ENCODE measurements at places on chromosomes 6 and 20.

DNA sequence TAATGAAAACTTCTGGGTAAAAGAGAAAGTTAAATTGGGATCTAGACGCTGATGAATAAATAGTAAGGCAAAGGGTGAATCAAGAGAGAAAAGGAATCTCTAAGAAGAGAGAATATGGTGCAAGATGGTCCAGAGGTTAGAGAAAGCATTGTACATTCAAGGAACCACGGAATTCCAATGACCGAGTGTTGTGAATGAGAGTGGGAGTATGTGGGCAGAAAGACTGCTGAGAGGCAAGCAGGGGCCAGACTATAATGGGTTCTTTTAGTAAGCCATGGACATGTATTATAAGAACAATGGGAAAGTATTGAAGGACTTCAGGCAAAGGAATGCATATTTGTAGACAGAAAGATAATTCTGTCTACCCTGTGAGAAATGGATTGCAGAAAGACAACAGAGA is 45.2 kb downstream of the SPTLC3 start:
- DNase-seq = no peak

- no peak for DNase-seq
These were observed 515.2 kb upstream of the JARID2 start for GRCh38 chr6:14730654-14731053.

DNA sequence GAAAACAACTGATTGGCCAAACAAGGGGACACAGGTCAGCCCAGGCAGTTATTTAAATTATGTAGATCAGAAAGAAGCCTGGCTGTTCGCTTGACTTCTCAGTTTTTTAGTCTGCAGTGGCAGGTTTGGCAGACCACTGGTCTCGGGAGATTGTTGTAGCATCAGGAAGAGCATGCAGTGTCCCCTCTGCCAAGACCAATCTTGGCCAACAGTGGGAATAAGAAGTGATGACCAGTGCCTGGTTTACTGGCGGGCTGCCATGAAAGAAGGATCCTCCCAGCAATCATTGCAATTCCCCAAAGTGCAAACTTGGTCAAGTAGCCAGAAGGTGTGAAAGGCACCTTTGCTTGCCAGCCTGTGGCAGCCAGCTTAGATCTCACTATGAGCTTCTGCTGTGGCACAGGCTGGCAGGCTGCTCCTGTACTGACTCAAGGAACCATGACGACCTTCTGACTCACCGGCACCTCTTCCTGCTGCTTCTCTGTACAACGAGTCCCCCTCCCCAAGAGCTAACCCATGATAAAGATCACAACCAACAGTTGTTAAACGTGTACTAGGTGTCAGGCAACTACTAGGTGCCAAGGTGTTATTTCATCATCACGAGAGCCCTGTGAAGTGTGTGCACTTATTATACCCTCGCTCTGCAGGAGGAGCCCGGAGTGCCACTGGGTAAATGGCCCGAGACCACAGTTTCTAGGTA is 76.8 kb upstream of the DUSP22 start:
- peak; percentile 68 for DNase-seq

DNA sequence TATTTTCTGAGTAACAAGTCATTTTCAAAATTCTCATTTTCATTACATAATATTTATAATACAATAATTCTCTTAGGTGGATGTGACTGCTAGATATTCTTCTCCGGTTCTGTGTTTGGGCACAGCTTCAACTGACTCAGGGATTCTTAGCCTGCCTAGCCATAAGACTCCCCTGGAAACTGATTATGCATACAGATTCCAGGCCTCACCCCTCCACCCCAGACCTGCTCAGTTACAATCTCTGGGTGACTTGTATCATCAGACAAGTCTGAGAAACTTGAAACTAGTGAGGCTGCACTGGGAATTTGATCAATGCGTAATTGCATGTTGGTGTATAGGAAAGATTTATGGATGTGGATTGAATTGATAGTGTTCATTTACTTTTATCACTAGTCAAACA is 25.4 kb downstream of the FLRT3 start:
- no peak for DNase-seq

GRCh38 chr6:107743311-107743710 is 80.8 kb downstream of the SCML4 start:
- DNase-seq = no peak

GRCh38 chr6:161181121-161181520 is 92.7 kb downstream of the AGPAT4 start:
- no peak for DNase-seq

DNA sequence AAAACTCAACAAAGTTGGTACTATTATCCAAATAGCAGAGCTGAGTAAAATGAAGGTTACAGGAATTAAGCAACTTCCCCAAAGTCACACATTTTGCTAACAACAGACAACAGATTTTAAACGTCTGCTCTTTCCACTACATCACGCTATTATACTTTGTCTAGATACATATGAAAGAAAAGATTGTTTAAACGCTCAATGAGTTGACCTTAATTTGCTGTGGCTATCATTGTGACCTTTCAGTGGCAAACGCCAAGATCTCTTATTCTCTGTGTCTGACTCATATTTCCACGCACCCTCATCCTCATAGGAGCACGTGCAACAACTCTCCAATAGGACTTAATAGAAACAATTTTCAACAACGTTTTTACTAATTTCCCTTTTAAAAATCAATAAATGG is 540.1 kb downstream of the MAFB start:
- no peak for DNase-seq

DNA sequence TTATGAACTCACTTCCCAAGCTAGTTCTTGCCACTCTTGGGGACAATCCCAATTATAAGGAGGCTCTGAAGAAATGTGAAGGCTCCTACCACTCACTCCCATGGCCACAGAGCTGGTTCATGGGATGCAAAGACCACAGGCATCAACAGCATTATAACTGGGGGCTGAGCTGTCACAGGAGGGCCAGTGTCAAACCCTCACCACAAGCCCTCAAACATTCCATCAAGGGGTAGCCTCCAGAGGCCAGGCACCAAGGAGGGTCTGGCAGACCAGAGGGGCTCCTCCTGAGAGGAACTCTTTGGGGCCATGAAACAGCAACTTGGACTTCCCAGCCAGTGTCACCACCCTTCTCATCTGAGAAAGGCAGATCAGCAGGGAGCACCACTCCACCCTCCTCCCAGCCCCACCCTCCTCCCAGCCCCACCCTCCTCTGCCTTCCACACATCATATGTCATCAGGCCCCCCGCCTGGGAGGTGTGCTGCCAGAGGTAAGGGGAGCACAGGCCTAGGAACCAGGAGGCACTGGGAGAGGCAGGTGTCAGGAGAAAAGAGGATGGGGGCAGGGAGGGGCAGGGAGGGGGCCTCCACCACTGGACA is 1.2 kb upstream of the TSPO2 start:
- DNase-seq = no peak

DNA sequence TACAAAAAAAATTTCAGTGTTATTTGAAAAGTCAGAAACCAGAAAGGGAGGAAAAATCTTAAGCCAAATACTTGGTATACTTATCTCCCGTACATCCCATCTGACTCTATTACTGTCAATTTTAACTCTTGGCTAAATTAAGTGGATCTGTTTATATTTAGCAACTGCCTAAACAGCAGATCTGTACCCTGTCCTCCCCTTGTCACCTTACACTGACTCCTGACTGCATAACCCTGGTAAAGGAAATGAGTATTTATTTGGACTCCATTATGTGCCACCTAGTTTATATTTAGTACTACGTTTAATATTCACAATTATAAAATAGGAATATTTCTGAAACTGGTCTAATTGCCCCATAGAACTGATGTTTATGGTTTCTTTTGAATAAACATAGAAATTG is 730.2 kb upstream of the GJE1 start:
- DNase-seq = no peak

- DNase-seq = no peak
These were observed 178.6 kb upstream of the RGS17 start for GRCh38 chr6:153309651-153310050.

DNA sequence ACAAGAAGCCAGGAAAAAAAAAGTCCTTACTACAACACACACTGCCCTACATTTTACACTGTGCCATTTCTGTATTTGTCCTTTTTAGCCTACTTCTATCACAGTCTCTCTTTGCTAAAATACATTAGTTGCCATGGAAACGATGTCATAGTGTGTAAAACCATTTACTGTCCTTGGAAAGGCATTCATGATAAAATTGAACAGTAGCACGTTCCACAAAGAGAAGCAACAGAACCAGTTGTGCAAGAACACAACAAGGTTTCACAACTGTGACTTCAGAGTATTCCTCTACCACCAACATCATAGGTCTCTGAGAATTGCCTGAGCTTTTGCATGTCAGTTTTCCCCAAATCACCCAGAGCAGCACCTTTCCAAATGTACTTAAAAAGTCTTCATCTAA is 20.5 kb downstream of the FYN start:
- no peak for DNase-seq

DNA sequence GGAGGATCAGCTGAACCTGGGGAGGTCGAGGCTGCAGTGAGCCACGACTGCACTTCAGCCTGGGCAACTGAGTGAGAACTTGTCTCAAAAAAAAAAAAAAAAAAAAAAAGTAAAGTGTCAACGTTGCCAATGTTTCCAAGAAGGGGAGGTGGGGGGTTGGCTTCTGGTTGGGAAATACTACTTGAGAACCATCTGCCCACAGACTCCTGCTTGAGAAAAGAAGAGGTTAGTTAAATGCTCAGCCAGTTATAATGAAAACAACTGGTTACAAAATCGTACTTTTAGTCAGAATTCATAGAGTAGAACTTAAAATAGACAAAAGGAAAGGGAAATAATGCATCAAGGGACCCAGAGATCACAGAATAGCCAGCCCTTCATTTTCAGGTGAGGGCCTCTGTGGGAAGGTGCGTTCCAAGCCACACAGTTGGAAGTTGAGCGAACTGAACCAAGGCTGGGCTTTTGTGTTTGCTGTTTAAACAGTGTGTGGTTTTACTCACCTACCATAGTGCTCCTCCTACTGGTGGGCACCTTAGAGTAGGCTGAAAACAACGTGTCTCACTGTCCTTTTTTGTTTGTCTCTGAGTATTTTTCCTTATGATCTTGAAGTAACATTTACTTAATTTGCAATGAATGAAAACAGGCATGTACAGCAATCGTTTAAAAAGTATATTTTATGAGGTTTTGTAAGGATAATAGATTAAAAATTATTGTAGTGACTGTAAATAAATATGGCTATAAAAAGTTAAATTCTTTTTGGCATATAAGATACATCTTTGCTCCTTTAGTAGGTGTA is 200.7 kb downstream of the BCAS1 start:
- DNase-seq = peak; percentile 46

GRCh38 chr6:127737009-127737486 is 160.1 kb downstream of the C6orf58 start:
- no peak for DNase-seq

DNA sequence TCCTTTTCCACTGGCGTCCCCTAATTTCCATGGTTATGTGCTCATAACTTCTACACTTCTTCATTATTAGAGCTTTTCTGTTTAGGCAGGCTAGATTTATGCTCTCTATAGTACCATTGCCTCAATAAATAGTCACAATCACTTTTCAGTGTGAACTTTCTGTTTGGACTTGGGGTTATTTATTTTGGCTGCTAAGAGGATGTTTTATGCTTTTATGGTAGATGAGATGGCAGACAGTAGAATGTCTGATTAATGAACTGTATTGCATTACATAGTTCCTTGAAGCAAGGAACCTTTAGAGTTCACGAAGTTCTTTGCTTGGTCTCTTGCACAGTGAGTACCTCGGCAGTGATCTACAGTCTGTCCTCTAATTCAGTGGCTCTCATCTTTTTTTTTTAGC is 6.9 kb downstream of the DNAH8 start:
- no peak for DNase-seq

- DNase-seq = no peak
These were observed 10.7 kb downstream of the MAPK14 start for GRCh38 chr6:36038120-36038876.

DNA sequence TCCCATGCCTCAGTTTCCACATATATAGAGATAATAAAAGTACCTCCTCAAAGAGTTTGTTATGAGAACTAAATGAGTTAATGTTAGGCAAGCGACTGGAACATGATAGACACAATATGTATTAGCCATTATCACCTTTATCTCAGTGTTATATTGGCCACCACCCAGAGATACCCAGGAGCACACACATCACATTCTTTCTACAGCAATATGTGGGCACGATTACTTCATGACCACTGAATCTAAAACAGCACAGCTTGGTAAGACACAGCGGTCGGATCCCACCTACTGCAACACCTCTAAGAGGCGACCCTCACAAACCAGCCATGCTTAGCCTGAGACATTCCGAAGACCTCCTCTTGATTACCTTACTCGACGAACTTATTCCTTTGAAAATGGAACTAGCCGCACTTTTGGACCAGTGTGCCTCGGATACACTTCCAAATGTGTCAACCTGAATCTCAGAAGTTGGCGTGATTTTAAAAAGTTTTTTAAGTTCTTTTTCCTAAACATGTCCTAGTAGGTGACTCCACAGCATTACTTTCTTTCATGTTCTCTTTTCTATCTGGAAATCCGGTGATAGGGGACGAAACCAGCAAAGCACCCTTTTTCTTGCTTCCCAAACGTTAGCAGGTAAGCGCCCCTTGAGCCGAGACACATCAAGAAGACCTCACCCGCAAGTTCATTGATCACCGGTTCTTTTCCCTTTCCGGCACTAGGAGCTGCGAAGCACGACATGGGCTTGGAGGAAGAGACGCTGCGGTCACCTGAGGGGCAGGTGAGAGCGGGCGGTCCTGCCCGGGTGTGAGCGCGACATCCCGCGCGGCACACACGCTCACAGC is 923 bp downstream of the GMDS start:
- no peak for DNase-seq
